Fibroblast of pulmonary artery (primary cell): ENCODE measurements at places on chromosomes 13 and 19.
A peak's percentile ranks its signal among the peaks of the same experiment; 100 is the strongest.

DNA sequence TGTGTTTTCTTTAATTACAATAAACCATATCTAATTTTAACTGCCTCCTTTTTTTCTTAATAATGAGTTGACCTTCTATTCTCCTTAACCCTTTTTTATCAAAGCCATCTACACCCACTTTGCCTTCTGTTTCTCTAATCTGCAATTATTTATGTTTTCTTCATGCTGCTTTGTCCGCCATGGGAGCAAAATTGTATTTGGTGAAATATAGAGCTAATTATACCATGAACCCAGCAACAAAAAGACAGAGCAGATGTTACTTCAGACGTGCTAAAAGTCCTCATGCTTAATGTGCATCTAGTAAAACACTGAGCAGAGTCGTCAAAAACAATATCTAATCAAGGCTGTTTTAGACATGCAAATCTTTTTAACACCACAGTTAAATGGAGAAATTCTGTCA, 264.7 kb downstream of the DACH1 start:
- no peak for DNase-seq

- peak; percentile 70 for DNase-seq
These were observed 84.0 kb downstream of the MZT1 start for GRCh38 chr13:72643311-72643989.

GRCh38 chr19:39347332-39348164, 5.3 kb downstream of the SAMD4B start:
- DNase-seq: no peak

GRCh38 chr19:45498411-45499195, at the start of gene PPM1N:
Gene PPM1N, plus strand, starts transcription at chr19:45498443. Its CDS starts 30 bp downstream, at chr19:45498473.
- no peak for DNase-seq

DNA sequence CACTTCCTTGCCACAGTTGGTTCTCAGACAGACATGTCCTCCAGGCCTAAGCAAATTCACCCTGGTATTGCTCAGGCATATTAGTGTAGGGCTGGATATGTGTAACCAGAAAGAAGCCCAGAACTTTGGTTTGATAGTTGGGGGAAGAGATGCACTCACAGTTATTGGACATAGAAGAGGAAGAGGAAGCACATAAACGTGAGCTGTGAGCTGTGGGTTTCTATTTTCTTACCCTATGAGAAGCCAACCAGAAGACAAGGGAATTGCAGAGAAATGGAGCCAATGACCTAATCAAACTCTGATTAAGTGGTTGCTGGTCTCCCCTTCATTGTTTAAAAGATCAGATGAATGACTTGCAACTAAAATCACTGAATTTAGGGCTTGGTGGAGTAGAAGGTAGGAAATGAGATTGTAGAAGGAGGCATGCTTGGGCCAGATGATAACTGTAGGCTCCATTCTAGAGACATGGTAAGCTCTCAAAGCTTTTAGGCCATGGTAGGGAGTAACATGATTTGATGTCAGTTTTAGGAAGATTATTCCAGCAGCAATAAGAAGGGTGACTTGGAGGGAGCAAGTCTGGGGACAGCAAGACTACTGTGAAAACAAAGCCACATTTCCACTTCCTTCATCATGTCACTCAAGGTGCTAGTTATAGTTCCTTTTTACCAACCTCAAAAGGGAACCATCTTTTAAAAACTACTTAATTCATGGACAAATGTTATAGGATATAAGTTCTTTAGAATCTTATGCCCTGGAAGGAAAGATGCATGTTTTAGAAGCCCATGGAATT, 24.1 kb upstream of the WDFY2 start:
- DNase-seq: no peak

- DNase-seq: no peak
These were observed 2428.4 kb upstream of the PCDH20 start for GRCh38 chr13:63843766-63844699.

DNA sequence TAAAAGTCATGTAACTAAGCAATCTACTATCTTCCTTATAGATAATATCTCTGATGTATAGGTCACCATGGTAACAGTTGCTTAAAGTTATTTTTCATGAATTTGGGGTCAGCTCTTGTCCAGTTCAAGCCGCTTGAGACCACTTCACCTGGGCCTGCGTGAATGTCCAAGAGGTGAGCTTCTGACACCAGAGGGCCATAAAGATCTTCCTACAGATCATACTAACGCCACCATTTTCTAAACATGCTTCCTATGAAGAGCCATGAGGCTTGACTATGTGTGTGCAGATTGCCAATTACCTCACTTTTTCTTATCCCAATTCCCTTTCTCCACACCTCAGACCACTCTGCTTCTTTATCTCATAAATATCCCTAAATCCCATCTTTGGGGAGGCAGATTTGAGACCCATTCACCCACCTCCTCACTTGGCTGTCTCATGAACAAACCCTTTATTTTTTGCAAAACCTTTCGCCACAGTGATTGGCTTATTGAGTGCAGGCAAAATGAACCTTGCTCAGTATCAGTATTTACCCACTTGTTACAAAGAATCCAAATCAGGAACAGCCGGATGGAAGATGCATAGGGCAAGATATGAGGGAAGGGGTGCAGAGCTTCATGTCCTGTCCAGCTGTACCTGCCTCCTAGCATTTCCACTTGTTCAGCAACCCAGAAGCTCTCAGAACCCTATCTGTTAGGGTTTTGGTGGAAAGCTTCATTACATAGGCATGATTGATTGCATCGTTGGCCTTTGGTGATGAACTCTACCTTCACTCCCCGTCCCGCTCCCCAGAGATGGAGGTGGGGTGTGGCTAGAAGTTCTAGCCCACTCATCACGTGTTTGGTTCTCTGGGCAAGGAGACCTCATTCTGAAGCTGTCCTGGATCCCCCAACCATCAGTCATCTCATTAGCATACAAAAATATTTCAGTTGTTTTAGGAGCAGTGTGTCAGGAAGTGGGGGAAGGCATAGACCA, 34.2 kb downstream of the FAM187B start:
- no peak for DNase-seq

DNA sequence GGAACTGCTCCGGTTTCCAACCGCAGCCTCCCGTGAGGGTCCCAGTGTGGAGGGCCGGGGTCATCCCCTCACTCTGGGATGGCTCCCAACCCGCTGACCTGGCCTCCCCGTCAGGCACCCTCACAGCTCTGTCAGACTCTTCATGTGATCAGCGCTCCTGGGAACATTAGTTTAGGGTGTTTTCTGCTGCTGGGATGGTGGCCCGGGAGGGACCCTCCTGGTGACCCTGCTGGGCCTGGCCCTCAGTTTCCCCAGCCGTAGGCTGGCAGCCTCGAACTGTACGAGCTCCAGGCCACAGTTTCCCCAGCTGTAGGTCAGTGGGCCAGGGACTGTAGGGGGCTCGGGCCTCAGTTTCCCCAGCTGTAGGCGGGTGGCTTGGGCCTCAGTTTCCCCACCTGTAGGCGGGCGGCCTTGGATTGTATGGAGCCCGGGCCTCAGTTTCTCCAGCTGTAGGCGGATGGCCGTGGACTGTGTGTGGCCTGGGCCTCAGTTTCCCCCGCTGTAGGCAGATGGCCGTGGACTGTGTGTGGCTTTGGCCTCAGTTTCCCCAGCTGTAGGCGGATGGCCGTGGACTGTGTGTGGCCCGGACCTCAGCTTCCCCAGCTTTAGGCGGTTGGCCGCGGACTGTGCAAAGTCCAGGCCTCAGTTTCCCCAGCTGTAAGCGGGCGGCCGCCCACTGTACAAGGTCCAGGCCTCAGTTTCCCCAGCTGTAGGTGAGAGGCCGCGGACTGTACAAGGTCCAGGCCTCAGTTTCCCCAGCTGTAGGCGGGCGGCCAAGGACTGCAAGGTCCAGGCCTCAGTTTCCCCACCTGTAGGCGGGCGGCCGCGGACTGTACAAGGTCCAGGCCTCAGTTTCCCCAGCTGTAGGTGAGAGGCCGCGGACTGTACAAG, 1.3 kb upstream of the PTBP1 start:
- no peak for DNase-seq

DNA sequence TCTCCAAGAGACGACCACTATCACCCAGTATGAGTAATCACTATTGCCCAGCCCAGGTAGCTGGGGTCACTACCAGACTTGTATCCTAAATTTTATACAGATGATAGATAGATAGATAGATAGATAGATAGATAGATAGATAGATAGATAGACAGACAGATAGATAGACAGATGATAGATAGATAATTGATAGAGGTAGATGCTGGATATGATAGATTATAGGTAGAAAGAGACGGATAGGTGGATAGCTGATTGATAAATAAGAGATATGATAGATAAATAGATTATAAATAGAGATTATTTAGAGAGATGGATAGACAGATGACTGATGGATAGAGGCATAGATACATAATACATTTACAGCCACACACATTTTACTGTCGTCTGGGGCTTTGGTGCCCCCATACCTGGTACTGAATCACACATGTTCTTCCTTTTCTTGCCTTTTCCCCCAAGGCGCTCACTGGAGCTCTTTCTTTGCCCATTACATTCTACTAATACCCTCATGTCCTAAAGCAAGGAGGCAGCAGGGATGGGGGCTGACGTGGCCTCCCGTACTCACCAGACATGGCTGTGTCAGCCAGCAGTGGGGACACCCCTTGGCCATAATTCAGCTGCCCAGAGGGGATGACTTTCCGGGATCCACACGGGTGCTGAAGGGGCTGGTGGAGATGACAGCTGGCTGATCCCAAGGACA, 44.6 kb upstream of the CCNE1 start:
- no peak for DNase-seq

DNA sequence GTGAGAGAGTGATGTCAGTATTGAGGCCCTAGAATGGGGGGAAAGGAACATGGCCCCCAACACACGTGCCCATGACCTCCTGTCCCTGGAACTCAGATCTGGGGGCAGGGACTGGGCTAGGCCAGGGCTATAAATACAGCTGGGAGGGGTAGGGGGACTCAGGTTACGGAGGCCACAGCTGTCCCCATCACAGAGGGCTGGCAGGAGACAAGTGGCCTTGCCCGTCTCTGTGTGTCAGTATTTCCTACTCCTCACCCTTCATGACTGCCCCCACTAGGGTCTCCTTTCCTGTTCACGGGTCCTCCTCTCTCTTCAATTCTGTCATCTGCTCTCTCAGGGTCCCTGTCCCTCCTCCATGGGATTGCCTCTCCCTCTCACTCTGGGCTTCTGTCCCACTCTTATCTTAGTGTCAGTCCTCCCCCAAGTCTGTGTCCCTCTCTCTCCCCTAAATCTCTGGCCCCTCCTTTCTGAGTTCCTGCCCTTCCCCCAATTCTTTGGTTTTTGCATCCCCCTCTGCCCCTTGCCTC, 687 bp upstream of the HRC start:
- DNase-seq: no peak

- DNase-seq: no peak
These were observed 3.2 kb downstream of the SH3GL1 start for GRCh38 chr19:4396949-4397783.

- no peak for DNase-seq
These were observed 23.2 kb downstream of the CATSPERD start for GRCh38 chr19:5743630-5744029.

DNA sequence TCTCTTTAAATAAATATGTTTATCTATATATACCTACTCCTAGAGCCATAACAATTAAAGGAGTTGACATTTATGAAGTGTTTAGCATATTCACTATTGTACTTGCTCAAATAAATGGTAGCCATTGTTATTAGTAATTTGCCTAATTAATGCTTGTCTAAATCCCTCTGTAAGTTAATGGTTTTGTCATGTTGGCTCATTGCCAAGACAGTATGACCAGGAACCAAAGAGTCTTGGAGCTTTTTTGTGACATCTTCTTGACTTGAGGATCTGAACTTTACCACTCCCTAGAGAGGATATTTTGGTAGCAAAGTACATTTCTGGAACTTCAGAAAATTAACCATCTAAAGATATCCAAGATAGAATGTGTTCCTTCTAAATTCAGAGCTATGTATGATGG, 15.5 kb downstream of the FRY start:
- DNase-seq: no peak

- no peak for DNase-seq
These were observed 943.0 kb upstream of the PCDH9 start for GRCh38 chr13:68173111-68173510.

DNA sequence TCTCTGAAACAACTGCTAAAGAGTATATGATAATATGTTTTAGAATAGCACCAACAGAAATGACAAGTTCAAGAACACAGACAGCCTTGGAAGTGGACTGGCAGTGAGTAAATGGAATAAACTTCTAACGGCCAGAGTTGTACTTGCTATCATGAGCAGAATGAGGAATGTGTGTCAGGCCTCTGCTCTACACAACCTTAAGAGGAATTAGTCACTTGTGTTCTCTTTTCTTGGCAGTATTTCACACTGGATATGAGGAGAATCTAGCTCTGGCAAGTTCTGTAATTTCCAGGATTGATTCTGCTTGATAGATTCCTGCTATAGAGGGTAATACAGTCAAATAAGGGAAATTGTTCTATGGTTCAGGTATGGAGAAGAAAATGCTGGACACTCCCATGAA, 757.3 kb downstream of the EFNB2 start:
- DNase-seq: peak; percentile 28

GRCh38 chr19:38062959-38063761, 156.2 kb downstream of the SIPA1L3 start:
- DNase-seq: no peak

GRCh38 chr19:15926484-15926883, 7.8 kb downstream of the CYP4F11 start:
- DNase-seq: no peak
